GOT3 (cell line): ENCODE measurements at places on chromosomes 1 and 21.

- DNase-seq = no peak
These were observed 34.4 kb downstream of the MAP3K21 start for GRCh38 chr1:233361876-233362275.

DNA sequence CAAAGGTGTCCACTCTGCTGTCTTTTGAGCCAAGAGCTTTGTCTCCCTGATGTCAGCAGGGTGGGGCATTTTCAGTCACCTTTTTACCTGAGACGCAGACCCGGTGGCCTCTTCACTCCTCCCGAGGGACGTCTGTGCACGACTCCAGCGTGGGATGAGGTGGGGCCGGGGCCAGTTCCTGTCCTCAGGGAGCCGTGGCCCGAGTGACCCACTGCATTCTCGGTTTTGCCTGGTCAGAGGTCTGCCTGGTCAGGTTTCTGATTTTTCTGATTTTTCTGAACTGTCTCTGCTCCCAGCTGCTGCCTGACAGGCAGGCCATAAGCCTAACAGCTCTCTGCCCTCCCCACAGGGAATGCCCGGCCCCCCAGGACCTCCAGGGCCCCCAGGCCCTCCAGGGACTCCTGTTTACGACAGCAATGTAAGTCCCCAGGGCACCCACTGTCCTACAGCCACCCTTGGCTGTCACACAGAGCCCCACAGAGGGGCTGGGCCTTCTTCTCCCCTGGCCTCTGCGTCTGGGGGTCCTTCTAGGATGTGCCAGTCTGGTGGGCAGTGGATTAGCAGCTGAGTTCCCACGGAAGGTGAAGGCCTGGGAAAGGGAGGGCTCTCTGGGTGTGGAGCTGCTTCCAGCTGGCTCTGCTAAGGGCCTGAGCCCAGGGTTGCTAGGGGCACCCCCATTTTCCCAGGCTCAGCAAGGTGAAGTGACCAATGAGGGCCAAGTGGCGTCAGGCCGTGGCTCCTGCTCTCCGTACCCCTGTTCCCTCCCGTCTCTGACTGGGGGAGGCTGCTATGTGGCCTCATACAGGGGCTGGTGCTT lies 45.9 kb downstream of the SLC19A1 start:
- DNase-seq = no peak

GRCh38 chr1:219088778-219089557 lies 84.7 kb upstream of the LYPLAL1 start:
- no peak for DNase-seq

DNA sequence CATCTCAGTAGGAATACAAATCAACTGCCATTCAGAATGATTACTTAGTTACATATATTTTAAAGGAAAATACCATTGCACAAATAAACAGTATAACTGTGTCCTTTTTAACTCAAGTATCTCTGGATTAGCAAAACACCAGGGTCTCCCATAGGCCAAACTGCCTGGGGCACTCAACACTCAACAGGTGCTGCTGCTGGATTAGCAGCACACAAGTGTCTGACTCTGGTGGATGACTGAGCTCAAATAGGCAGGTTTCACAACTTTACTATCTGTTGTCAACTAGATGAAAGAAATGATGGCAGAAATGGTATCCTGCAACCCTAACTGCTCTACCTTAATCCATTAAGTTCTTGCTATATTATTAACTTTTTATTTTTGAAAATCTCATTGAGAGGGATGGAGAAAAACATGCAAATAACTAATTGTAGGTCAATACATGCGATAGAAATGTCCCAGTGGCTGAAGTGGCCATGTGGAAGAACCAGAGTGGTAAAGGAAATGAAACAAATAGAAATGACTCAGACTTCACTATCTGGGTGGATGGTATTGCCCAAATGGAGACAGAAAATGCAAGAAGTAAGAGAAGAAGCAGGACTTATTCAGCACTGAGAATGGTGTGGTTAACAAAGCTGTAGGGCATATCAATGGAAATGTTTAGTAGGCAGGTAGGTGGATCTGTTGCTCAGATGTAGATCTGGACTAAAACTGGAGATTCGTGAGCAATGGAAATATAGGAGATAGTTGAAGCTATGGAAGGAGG lies 90.8 kb upstream of the CCDC190 start:
- DNase-seq = no peak

- DNase-seq = no peak
These were observed 394.8 kb downstream of the PBX1 start for GRCh38 chr1:164953815-164954214.

DNA sequence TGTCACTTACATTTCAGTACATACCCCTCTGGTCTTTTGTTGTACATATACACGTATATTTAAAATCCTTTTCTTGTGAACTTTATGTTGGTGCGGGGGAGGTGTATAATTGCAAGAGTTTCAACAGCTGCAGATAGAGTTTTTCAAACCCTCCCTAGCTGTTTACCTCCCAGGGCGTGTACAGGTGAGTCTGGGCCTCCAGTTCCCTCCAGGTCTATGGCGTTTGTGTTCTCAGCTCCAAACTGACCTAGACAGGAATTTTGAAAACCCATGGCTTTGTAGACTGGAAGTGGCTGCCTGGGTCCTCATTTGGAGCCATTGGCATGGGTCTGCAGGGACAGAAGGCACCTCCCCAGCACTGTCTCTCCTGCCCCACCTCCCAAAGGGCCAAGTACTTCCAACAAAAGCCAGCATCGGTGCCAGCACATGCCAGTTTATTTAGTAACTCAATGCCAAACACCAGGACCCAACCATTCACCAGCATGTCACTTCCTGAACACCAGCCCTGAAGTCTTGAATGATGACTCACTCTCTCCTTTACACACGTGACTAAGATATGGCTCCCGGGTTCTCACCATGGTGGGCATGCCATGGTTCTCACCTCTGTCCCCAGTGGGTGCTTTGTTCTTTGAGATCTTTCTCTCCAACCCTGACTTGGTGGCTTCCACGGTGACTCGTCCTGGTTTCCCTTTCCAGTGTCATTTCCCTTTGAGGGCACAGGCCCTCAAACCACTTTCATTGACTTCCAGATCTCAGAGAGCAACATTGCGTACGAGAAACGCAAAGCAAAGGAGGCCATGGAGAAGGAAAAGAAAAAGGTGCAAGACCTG lies 57.3 kb upstream of the EFHD2 start:
- DNase-seq = no peak

DNA sequence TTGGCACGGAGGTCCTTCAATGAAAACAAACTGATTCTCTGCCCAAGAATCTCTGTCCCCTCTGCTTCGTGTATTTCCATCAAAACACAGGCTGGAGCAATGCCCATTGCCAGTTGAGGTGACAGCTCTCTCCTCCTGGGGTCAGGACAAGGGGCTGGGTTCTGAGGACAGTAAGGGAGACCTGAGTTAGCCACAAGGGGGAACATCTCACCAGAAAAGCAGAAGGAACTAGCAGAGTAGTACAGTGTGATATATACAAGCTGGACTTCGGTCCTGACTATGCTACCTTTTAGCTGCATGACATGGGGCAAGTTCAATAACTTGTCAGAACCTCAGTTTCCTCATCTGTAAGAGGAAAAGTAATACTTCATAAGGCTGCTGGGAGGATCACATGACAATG lies 50.3 kb downstream of the SYT2 start:
- no peak for DNase-seq

DNA sequence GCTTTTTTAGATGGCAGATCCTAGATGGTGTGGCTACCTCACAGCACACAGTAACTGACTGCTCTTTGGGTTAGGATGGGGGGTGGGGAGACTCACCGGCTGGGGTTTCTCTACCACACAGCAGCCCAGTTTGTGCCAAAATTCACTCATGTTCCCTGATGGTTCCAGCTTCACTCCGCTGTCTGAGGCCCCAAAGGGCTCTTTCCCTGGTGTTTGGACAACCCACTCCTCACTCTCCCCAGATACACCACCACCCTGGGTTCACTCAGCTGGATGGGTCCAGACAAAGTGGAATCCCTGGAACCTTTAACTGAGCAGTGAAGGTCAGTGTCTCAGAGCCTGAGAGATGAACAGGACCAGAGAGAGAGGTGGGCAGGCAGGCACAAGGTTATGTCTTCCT lies 3.8 kb downstream of the CDC42SE1 start:
- no peak for DNase-seq

- DNase-seq = no peak
These were observed 269.4 kb downstream of the LRRC7 start for GRCh38 chr1:69836971-69837636.

- DNase-seq = no peak
These were observed 443.7 kb downstream of the PTPRU start for GRCh38 chr1:29679828-29680558.

DNA sequence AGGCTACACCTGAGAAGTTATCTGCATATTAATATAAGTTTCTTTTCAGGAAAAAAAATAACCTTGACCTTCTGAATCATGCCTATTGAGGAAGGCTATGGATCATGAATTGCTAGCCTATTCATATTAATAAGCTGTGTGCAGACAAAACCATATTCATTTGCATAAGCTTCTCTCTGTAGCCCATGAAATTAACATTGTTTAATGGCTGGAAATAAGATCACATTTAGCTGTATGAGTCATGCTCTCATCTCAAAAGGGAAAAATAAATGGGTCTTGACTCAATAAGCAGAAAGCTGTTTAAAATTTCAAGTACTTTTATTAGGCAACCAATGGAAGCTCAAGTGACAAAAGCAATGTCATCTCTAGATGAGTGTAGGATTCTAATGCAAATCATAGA lies 330.0 kb upstream of the DEPDC1 start:
- DNase-seq = no peak

GRCh38 chr1:160971618-160972056 lies 17.0 kb upstream of the ITLN2 start:
- no peak for DNase-seq

DNA sequence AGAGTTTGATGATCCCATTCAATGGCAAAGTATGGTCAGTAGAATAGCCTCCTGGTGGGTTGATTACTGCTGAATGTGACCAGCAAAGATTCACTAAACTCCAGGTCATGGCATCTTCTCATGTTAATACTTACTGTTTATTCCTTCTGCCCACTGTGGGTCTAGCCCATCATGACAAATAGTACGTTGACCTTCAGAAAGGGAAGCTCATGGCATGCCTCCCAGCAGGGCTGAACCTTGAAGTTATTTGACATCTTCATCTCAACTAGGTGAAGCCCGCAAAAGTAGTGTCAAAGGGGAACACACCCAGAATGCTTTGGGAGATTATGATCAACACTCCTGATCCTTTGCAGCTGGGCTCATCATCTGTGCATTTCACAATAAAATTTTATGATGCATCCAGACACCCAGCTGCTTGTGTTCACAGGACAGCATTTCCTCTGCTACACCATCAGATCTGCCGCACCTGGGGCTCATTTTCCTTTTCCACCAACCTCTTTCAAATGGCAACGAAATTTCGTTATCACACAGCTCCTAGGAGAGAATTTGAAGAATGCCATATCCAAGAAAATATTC lies 49.6 kb downstream of the HLX start:
- no peak for DNase-seq

- DNase-seq = no peak
These were observed 3.5 kb downstream of the ROR1 start for GRCh38 chr1:63777286-63777685.

- no peak for DNase-seq
These were observed 96.2 kb downstream of the RGS2 start for GRCh38 chr1:192905049-192905448.

DNA sequence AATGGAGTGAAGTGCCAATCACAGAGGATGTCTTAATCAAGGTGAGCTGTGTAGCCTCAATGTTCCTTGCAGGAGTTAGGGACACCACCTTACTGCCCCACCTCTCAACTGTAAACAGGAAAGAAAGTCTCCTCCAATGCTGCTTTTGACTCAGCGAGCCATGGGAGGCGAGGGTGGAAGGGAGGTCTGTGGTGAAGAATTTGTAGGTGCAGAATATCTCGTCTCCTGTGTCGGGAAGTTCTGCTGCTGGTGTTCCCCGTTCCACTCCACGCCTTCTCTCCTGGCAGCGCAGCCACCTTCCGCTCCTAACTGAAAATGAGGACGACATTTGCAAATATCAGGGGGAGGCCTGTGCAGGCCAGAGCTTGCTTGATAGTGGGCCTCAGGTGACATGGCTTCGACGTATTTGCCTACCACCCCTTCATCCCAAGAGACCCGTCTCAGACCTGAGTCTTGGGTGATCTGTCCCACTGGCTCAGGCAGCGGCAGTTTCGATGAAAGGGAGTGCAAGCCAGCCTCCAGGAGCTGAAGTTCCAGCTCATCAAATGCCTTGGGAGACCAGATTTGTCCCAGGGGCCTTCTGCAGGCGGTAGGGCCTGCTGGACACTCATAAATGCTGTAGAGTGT lies 368.3 kb upstream of the C1orf174 start:
- DNase-seq = no peak

DNA sequence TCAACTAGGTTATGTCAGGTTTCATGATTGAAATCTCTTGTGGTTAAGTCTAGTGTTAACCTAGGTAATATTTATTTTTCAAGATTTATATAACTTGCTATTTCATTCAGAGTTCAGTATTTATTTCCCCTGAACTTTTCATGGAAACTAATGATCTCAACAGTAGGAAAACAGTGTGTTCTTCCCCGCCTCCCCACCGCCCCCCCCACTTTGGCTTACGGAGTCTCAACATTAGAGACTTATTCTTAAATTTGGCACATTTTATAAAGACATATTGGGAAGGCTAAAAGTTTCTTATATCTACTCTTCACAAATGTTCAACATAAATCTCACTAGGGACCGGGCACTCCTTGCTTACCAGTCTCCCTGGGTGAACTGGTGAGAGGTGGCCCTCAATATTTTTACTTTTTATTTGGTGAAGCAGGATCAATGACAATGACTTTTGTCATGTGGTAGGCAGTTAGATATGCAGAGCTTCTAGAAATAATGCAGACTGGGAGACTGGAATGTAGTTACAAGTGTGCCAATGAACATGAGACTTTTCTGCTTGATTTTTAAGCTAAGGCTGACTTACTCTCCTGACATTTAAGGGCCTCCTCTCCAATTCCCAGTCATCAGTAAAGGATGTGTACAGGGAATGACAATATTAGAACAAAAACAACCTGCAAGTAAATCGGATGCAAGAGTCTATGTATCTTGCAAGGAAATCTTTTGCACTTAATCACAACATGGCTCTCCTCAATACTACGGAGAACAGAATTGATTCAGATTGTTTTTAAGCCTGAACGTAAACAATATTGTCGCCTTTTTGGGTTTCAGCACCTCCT lies 1.7 kb upstream of the MAN1A2 start:
- DNase-seq = no peak

- DNase-seq = no peak
These were observed 4.2 kb downstream of the CELA2A start for GRCh38 chr1:15460708-15461095.

- no peak for DNase-seq
These were observed 116.8 kb downstream of the CASZ1 start for GRCh38 chr1:10679496-10680220.

- DNase-seq = no peak
These were observed 38.2 kb upstream of the CSF3R start for GRCh38 chr1:36520771-36521420.
